ENCODE measurements at places on chromosomes 5 and 9.

DNA sequence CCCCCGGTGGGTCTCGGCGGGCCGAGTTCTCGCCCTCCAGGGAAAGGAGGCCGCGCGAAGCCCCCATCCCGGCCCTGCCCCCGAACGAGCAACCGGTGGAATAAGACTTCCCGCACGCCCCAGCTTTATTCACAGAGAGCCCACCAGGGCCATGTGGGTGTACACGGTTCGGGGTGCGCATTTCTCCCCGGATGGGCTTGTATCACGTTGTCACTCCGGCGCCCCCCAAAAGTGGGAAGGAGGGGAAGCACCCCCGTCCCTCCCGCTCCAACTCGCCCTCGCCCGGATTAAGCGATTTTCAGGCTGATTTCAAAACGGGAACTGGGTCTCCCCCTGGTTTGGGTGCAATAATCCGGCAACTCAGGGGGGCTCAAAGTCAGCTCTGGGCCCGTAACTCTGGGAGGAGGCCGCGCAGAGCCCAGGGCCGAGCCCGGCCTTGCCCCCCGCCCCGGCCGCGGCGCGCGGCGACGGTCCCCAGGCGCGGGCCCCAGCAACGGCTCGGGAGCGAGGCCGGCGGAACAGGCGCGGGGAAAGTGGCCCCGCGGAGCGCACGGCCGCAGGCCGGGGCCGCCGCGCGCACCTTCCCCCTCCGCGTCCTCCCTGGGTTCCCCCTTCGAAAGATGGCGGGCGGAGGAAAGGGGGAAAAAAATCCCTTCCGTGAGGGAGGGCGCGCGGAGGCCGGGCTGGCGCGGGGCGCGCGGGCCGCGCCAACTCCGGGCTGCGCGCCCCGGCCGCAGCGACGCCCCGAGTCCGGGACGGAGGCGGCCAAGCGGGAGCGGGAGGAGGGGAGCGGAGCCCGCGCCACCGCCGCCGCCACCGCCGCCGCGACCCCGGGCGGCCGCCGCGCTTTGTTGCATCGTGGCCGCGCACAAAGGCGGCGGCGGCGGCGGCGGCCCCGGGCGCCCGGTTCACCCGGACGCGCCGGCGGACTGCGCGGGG lies 644 bp downstream of the BRD3 start:
- no peak for DNase-seq

DNA sequence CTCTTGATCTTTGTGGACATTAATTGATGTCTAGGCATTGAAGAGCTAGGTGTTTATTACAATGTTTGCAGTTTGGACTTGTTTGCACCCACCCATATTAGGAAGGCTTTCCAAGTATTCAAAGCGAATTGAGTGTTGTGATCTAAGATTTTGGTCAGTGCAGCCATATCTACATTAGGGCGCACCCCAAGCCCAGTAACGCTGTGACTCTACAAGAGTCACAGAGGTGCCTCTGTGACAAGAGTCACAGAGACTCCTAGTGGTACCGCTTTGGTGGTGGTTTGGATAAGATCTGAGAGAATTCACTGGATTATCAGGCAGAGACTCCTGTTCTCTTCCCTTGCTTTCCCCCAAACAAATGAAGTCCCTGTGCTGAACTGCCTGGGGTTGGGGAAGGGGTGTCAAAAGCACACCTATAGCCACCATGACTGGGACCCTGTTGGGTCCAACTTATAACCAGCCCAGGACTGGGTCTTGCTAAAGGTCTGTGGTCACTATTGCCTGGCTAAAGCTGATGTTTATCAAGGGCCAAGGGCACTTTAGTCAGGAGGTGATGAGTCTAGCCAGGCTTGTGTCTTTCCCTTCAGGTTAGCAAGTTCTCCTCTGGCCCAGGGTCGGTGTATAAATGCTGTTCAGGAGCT lies 114.1 kb upstream of the RIOK2 start:
- no peak for DNase-seq

DNA sequence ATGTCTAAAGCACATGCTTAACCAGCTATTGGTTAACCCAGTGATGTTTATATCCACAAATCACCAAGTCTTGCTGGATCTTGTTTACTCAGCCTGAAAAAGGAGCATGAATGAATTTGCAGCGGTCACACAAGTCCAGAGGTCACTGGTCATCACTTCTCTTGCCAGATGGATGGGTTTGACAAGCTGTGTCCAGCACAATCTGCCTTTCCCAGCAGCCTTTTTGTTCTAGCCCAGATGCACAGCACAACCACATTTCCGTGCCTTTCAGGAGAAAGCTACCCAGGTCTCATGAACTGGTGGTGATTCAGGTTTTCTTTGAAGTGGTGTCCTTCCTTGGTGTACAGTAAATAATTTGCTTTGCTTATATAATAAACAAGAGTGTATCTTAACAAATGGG lies 32.1 kb downstream of the TMEM252 start:
- DNase-seq, result no peak

GRCh38 chr5:35026280-35026840 lies 21.4 kb downstream of the AGXT2 start:
- DNase-seq, result no peak

GRCh38 chr5:26543987-26544386 lies 494.4 kb downstream of the CDH9 start:
- no peak for DNase-seq

- no peak for DNase-seq
Observed at GRCh38 chr5:111271885-111272284, 47.7 kb downstream of the CAMK4 start.

DNA sequence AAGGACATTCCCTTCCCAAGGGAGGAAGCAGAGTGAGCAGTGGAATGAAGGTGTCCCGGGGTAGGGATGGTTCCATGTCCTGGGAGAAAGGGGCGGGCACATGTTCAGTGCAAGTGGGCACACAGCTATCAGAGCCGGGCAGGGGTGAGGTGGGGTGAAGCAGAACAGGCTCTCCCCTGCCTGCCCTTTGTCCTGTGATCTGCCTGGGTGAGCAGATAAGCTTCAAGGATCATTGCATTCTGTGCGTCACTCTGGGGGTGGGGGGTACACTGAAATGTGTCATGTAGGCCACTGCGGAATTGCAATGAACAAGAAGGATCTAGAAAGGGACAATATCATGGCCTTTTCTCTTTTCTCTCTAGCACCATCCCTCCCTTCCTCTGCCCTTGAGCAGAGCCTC lies 61.7 kb upstream of the SHB start:
- no peak for DNase-seq

DNA sequence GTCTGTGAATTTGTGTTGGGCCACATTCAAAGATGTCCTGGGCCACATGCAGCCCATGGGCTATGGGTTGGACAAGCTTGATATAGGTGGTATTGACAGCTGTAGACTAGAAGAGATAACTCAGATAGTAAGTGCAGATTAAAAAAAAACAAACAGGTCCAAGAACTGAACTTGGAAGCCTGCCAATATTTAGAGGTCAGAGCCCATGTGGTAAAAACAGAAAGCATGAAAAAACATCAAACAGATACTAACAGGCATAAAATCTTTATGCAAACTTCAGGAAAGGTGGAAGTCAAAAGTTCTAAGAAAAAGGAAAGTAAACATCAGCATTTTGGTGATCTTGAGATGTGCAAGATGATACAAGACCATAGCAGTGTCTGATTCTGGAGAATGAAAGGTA lies 155.1 kb upstream of the NR4A3 start:
- no peak for DNase-seq

DNA sequence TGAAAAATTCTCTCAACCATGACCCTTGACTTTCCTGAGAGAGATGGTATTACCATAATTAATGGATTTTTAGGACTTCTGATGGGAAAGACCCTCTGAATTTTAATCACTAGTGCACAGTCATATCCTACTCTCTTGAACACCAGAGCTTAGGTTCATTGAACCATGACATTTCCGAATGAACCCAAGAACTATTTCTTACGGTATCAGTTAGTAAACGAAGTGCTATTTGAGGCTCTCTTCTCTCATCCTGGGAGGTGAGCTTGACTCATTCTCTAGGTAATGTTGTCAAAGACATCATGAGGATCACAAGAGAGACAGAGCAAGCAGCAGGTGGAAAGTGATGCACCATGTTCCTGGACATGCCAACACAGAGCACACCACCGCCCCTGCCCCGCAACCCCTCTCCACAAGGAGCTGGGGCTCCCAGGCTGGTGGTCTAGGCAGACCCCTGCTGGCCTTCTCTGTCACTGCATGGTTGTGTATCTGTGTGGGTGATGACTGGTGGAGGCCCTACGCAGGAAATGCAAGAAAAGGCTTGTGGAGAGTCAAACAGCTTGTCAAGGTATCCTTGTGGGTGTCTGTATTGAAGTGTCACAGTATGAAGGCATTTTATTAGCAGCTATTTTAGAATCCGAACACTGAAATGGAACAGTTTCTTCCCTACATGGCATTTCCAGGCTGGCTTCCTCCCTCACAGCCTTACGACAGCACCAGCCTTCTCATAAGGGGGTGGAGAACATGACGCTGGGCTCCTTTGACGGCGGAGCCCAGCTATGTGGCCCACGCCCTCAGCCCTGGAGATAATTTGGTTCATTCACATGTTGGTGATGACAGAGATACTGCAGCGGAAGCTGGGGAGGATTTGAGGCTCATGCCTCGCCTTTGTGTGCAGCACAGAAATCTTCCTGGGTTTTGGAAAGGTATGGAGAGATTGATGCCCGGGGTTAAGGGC lies 297.6 kb downstream of the NTRK2 start:
- DNase-seq, result no peak

GRCh38 chr5:53569453-53569852 lies 9.0 kb downstream of the NDUFS4 start:
- DNase-seq, result no peak
